ENCODE measurements at places on chromosomes 1 and 21.

- no peak for DNase-seq
Observed at GRCh38 chr1:86218859-86219258, 62.3 kb upstream of the COL24A1 start.

DNA sequence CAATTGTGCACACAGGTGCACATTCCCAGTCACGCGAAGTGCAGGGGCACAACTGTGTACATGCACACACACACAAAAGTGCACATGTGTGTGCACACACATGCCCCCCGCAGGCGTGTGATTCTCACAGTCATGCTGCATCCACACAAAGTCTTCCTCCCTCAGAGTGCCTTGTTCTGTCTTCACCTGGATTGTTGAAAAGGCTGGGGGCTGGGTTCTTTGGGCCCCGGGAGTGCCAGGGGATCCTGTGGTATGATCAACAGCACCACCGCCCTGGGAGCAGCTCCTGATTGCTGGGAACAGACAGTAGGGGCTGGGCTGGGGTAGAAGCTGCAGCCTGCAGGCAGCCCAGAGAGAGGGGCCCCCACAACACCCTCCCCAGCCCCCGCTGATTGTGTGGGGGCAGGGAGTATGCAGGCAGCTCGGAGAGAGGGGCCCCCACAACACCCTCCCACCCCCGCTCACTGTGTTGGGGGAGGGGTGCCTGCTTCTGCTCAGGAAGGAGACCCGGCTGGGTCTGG is 3.4 kb downstream of the COL18A1 start:
- DNase-seq: no peak

DNA sequence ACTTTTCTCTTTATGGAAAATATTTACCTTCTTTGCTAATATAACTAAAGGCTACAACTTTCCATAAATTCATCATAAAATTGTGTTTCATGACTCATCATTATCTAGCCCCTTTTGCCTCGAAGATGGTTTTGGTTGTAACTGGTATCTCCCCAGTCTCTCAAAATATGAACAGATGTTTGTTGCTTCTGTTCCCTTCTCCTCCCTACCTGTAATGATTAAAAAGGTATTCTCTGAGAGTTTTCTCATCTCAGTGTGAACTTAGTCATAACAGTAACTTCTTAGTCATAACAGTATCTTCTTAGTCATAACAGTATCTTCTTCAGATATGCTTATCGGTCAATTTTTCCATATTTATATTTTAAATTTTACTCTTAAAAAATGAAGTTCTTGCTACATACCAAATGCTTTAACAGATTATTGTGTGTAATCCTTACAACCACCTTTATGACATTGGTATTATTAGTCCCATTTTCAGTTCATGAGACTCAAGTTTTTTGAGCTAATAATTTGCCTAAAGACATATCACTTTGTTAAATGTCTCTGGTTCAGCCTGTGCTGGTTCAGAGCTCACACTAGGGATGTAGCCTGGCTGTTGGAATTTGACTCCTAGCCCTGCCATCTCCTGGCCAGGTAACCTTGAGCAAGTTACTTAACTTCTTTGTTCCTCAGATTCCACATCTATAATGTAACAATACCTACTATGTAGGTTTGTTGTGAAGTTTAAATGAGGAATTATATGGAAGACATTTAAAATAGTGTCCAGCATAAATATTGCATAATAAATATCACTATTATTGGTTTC is 32.6 kb downstream of the ATP1B1 start:
- DNase-seq: no peak

- no peak for DNase-seq
Observed at GRCh38 chr1:162364498-162364897, 12.2 kb downstream of the SPATA46 start.

Measured in AG09309 (cell line).